Non-pigmented ciliary epithelial cell (primary cell): ENCODE measurements at places on chromosomes 16 and 17.

DNA sequence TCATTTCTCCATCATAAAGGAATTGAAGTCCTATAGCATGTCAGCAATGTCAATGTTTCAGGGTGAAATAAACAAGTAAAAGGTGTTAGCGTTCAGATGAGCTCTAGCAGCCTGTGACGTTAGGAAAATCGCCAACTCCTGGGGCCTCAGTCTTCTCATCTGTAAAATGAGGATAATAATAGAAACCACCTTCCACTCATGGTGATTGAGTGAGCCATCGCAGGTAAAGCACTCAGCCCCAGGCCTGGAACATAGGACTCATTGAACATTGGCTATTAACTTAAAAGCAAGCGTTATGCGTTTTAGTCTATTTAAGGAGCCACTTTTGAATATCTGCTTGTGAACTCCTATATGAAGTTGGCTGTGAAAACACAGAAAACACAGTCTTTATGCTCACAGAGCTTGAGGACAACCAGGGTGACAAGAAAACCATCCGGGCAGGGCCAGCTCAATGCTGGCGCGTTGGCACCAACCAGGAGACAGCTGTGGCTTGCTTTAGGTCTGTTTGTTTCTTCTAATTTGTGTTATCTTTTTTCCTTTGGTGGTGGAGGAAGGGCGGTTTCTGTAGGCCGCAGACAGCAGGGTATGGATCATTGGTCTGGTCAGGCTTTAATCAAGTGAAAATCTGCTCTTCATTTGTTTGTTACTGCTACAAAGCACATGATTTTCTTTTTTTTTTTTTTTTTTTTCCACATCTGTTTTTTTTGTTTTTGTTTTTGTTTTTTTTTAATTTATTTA, 35.7 kb upstream of the MED9 start:
- DNase-seq, result no peak

- DNase-seq, result no peak
These were observed 140.3 kb downstream of the SLC39A11 start for GRCh38 chr17:72952220-72952619.

GRCh38 chr17:63571632-63572310, 21.5 kb downstream of the DCAF7 start:
- peak; percentile 67 for DNase-seq

GRCh38 chr17:12230481-12231354, 210.0 kb downstream of the MAP2K4 start:
- no peak for DNase-seq

DNA sequence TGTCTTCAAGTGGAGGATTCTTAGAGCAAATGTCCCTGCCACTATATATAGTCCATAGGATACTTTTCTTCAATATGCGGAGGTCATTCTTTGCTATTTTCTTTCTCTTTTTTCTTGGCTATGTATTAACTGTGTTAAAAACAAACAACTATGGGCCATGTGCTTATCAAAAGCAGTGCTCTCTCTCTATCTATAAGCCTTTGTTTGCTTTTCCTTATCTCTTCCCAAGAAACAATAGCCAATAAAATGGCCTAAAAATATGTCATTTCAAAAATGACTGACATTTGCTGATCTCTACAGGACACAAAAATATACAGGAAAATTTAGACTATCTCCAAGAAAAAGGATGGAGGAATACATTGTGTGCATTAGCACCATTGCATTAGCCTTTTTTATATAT, 212.1 kb downstream of the MAF start:
- no peak for DNase-seq

DNA sequence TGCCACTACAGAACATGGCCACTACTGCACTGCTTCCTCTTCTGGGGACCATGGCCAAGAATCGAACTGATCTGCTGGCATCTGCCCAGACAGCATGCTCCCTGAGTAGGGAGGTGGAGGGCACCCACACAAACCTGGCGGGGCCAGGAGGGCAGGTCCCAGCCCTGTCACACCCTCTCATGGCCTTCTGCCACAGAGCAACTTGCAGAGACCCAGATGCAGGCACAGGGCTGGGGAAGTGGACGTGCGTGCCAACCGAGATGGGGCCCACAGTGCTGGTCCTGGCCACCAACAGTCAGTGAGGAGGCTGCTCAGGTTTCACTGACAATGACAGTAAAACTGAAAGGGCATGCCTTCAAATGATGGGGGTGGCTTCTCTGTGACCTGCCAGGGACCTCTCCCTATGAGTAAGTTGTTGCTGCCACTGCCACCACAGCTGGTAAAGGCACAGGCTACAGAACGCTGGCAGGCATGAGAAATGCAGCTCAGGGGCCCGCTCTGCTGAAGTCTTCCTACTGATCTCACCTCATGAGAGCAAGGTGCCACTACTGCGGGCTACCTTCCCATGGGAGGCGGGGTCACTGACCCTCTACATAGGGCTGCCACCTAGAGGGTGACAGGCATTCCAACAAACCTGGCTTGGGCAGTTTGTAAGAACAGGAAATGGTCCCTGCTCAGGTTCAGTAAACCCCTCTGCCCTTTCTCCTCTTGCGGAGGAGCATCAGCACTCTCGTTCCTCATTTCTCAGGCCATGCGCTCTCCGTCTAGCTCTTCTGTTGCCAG, 15.5 kb downstream of the HIC1 start:
- no peak for DNase-seq

DNA sequence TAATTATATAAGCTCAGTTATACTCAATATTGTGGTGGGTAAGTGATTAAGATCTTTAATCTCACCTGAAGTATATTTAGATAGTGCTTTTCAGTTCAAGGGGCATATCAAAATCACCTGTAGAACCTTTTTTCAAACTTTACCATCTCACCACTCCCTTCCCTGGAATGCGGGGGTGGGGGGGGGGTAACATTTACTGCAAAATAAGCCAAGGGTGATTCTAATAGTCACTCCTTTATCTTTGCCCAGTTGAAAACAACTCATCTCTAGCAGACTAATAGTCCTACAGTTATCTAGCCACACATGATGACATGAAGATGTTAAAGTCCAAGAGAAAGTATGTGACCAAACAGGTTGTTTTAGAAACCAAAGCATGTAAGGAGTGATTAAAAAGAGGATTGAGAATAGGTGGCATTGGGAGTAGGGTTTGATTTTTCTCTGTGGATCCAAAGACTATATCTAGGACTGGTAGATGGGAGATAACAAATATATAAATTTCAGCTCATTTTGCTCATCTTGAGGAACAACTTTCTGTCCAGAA, 21.5 kb downstream of the LPCAT2 start:
- no peak for DNase-seq

DNA sequence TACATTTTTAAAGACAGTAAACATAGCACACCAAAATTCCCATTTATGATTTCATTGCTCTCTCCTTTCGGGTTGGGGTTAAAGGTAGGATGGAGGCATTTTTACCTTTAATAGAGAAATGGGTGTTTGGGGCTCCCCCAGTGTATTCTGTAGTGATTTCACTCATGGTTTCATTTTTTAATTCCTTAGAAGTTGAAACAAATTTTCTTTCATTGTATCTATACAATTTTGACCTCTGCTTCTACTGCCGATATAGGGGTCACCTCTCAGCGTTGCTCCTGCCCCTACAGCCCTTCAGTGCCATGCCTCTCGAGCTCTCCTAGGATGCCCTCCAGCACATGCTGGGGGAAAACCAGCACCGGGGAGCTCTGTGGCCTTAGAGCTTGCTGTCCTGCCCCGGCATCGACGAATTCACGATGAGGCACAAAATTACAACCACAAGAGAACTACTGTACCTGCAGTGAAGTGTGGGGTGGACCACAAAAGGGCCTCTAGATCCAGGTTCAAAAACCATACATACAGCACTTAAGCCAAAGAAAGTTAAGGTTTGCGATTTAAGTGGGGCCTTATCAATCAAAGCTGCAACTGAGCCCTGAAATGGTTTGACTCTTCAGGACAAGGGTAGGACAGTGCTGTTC, 39.3 kb downstream of the LITAFD start:
- no peak for DNase-seq

GRCh38 chr17:63395075-63395805, 50.9 kb downstream of the CYB561 start:
- DNase-seq, result no peak

GRCh38 chr17:80045703-80046102, 9.3 kb downstream of the CCDC40 start:
- no peak for DNase-seq

DNA sequence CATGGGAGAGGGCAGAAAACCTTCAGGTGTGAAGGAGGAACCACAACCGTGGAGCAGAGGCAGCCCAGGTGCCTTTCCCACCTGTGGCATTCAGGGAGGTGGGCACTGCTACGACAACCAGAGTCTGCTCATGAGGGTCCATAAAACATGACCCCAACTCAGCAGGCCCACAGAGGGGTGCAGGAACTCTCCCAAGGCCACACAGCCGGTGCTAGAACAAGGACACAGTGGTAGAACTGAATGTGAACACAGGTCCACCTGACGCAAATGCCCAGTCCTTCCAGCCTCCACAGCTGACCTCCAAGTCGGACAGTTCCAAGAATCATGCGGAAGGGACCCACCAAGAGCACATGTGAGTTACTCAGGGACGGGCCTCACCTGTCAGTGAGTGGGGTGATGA, 76.4 kb downstream of the DNAH17 start:
- DNase-seq, result no peak

- DNase-seq, result no peak
These were observed 6.5 kb upstream of the NUBP1 start for GRCh38 chr16:10737068-10737625.
